Activated B cell treated with CpG ODN at 0.5 μM for 24 hours (primary cell): ENCODE measurements at places on chromosomes 6 and 20. TPM values are rescaled to one million over a fixed set of nuclear protein-coding genes. Genes with fewer than 3 reads are reported as not detected.

- DNase-seq: no peak
- H3K4me1 ChIP-seq: no peaks in the 10 kb centered on the region
- no peak overlapping the region for H3K27ac ChIP-seq
- no peak overlapping the region for H3K4me3 ChIP-seq
These were observed 114.7 kb downstream of the RWDD2A start for GRCh38 chr6:83307849-83308248.

Gene RBM39
- total RNA-seq: 432 and 483 TPM in 2 replicates

- no peak overlapping the region for H3K4me3 ChIP-seq
- no peak for DNase-seq
- H3K36me3 ChIP-seq: peaks cover 73% of the 10 kb centered on the region
- no peak overlapping the region for H3K27ac ChIP-seq
- H3K4me1 ChIP-seq: peaks cover 48% of the 10 kb centered on the region
These were observed 2.5 kb downstream of the MEA1 start for GRCh38 chr6:43011207-43011606.

DNA sequence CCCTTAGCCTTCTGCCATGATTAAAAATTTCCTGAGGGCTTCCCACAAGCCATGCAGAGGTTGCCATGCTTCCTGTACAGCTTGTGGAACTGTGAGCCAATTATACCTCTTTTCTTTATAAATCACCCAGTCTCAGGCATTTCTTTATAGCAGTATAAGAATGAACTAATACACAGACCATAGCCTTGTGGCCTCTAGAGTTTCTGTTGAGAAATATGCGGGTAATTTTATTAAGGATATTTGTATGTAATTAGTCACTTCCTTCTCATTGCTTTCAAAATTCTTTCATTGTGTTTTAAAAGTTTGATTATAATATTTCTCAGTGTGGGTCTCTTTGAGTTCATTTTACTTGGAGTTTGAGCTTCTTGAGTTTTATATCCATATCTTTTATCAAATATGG, 484.9 kb downstream of the COL12A1 start:
- H3K27ac ChIP-seq: no peak overlapping the region
- no peaks in the 10 kb centered on the region for H3K36me3 ChIP-seq
- no peaks in the 10 kb centered on the region for H3K27me3 ChIP-seq
- no peak overlapping the region for H3K4me3 ChIP-seq

DNA sequence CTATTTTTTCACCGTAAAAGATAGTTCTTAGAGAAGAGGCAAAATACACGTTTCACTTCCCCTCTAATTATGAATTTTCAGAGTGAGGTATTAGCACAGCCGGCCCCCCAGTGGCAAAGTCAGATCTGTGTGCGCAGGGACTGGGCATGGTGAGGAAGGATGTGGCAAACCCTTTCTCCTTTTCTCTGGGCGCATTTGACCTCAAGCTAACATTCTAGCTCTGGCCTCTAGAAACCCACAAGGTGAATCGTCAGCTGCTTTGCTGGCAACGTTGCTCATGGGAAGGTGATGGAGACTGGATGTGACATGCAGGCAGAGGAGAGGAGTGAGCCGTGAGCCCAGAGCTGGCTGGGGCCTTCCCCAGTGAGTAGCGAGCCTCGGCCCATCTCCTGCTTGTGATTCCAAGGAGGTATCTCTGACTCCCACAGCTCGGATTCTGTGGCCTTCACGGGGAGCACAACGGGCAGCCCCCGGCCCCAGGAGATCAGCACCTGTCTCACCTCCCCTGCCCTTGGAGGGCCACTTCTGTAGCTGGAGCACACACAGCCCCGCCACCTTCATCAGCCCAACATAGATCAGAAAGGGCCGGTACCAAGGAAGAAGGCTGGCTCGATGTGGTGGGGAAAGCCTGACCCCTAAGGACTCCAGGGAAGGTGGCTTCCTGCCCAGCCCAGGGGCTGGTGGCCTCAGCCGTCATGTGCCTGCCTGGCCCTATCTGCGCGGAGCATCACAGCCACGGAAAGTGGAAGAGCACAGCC, 152.8 kb downstream of the TAF4 start:
- H3K4me3 ChIP-seq: no peak overlapping the region
- no peak overlapping the region for H3K27ac ChIP-seq
- no peak for DNase-seq
- H3K27me3 ChIP-seq: peaks cover 11% of the 10 kb centered on the region
- H3K36me3 ChIP-seq: no peaks in the 10 kb centered on the region
- peaks cover 14% of the 10 kb centered on the region for H3K4me1 ChIP-seq

- DNase-seq: no peak
- H3K36me3 ChIP-seq: peaks cover 7% of the 10 kb centered on the region
- H3K4me3 ChIP-seq: no peak overlapping the region
- no peak overlapping the region for H3K27ac ChIP-seq
- H3K4me1 ChIP-seq: peaks cover 10% of the 10 kb centered on the region
These were observed 73.8 kb upstream of the TULP1 start for GRCh38 chr6:35586542-35586941.

DNA sequence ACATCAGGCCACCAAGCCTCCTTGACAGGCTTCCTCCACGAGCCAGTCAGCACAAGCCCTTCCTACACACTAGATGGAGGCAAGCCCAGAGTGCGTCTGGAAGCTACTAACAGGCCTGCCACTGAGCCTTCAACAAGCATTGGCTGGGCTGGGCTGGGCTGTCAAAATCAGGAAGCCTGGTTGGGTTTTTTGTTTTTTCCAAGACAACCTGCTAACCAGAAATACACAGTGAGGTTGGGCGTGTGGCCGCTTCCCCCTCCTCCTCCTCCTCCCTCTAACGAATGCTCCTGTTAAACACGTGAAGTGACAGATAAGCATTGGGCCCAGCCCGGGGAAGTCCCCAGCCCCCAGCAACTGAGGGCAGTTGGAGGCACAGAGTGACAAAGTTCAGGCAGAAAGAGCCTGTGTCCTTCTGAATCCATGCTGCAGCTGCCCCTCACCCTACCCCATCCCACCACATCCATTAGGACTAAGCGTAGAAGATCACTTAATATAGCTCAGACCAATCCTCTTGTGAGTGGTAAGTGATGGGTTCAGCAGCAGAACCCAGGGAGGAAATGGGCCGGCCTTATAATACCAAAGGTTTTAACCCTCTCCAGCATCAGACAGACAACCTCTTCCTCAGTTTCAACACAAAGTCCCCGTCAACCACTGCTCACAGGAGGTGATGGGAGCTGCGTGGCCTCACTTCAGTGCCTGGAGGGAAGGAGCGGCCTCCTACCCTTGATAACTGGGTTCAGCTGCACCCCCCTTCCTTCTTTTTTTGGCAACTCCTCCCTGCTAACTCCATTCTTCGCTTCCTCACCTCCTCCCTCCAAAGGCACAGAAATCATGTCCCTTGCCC, 1.1 kb downstream of the NFATC2 start:
- peaks cover 55% of the 10 kb centered on the region for H3K4me1 ChIP-seq
- H3K27me3 ChIP-seq: no peaks in the 10 kb centered on the region
- H3K4me3 ChIP-seq: peak overlapping the region; percentile 98
- peaks cover 35% of the 10 kb centered on the region for H3K36me3 ChIP-seq
- peak; percentile 54 for DNase-seq

- H3K36me3 ChIP-seq: no peaks in the 10 kb centered on the region
- no peak for DNase-seq
- no peak overlapping the region for H3K27ac ChIP-seq
- no peak overlapping the region for H3K4me3 ChIP-seq
- H3K4me1 ChIP-seq: peaks cover 14% of the 10 kb centered on the region
These were observed 301.3 kb upstream of the JARID2 start for GRCh38 chr6:14944593-14944992.

Gene NRN1
- 0.12 TPM in 1 of 2 replicates, not detected in the other for total RNA-seq

Gene DYNLT2
- total RNA-seq: 3.7 and 4.4 TPM in 2 replicates

GRCh38 chr6:170271771-170272314, 19.0 kb downstream of the DLL1 start:
- peaks cover 22% of the 10 kb centered on the region for H3K4me1 ChIP-seq
- no peaks in the 10 kb centered on the region for H3K36me3 ChIP-seq
- no peaks in the 10 kb centered on the region for H3K27me3 ChIP-seq
- peak; percentile 53 for DNase-seq
- peak overlapping the region; percentile 87 for H3K4me3 ChIP-seq
- peak overlapping the region; percentile 77 for H3K27ac ChIP-seq

DNA sequence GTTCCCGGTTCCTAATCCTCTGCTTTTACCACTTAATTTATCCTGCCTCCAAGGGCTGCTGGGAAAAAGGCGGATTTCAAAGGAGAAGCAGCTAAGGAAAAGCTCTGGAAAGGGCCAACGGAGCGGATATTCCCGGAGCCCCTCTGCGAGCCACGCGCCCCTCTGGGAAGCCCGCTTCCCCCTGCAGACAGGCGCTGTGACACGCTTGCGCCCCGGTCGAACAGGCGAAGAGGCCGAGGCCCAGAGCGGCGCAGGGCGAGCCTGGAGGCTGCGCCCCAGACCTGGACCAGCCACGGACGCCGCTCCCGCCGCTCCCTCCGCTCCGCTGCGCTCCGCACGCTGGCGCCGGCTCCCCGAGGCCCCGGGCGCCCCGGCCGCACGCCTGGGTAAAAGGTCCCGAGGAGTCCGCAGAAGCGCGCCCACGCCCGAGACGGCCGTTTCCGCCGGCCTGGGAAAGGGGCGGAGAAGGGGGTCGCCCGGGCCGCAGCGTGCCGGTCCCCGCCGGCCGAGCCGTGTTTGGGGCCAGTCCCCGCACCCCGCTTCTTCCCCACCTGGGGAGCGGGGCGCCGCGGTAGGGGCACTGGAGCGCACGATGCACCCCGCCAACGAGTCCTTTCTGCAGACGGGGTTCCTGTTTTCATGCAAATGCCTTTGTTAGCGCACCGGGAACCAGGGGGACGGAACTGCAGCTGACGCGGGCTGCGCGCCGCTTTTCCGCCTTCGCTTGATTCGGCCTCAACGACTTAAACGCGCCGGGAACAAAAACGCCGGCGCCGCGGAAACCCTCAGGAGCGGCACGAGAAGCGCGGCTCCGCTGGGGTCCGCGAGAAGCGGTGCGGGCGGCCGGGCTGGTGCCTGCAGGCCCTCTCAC, 91.9 kb upstream of the SIRPA start:
- peak overlapping the region; percentile 83 for H3K27ac ChIP-seq
- H3K36me3 ChIP-seq: no peaks in the 10 kb centered on the region
- peak; percentile 66 for DNase-seq

Gene NKX2-4
- not detected in 2 replicates for total RNA-seq

Gene TSBP1
- total RNA-seq: not detected in 2 replicates

- no peak overlapping the region for H3K4me3 ChIP-seq
- H3K4me1 ChIP-seq: peaks cover 37% of the 10 kb centered on the region
- H3K36me3 ChIP-seq: peaks cover 92% of the 10 kb centered on the region
- DNase-seq: peak; percentile 40
- no peak overlapping the region for H3K27ac ChIP-seq
These were observed 6.7 kb downstream of the PSMA7 start for GRCh38 chr20:62136283-62137091.

- H3K4me3 ChIP-seq: peak overlapping the region; percentile 75
- no peak for DNase-seq
- H3K27me3 ChIP-seq: no peaks in the 10 kb centered on the region
- H3K4me1 ChIP-seq: peaks cover 32% of the 10 kb centered on the region
These were observed 48.9 kb downstream of the ATXN1 start for GRCh38 chr6:16712255-16712930.

Gene NR2E1
- total RNA-seq: not detected in 2 replicates

GRCh38 chr6:98486057-98486456, 348.3 kb upstream of the POU3F2 start:
- no peak overlapping the region for H3K27ac ChIP-seq
- no peak for DNase-seq
- H3K4me1 ChIP-seq: no peaks in the 10 kb centered on the region
- no peaks in the 10 kb centered on the region for H3K36me3 ChIP-seq
- no peak overlapping the region for H3K4me3 ChIP-seq
- H3K27me3 ChIP-seq: no peaks in the 10 kb centered on the region

- no peak for DNase-seq
- H3K27me3 ChIP-seq: no peaks in the 10 kb centered on the region
- H3K27ac ChIP-seq: no peak overlapping the region
- H3K4me3 ChIP-seq: no peak overlapping the region
- no peaks in the 10 kb centered on the region for H3K4me1 ChIP-seq
These were observed 368.3 kb upstream of the MANEA start for GRCh38 chr6:95209074-95209473.

DNA sequence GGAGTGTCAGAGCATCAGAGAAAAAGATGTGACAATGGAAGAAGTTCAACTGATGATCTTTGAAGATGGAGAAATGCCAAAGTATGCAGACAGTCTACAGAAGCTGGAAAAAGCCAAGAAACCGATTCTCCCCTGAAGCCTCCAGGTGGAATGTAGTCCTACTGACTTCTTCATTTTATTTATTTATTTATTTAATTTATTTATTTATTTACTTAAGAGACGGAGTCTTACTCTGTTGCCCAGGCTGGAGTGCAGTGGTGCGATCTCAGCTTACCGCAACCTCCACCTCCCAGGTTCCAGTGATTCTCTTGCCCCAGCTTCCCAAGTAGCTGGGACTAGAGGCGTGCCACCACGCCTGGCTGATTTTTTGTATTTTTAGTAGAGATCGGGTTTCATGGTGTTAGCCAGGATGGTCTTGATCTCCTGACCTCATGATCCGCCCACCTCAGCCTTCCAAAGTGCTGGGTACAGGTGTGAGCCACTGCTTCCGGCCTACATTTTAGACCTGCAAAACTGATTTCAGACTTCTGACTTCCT, 2.2 kb upstream of the RPF2 start:
- H3K27me3 ChIP-seq: no peaks in the 10 kb centered on the region
- DNase-seq: no peak
- H3K36me3 ChIP-seq: peaks cover 27% of the 10 kb centered on the region
- H3K4me3 ChIP-seq: peak overlapping the region; percentile 54
- no peak overlapping the region for H3K27ac ChIP-seq
- H3K4me1 ChIP-seq: peaks cover 31% of the 10 kb centered on the region

- peak overlapping the region; percentile 56 for H3K4me3 ChIP-seq
- H3K27me3 ChIP-seq: no peaks in the 10 kb centered on the region
- peak overlapping the region; percentile 89 for H3K27ac ChIP-seq
- peaks cover 96% of the 10 kb centered on the region for H3K4me1 ChIP-seq
- DNase-seq: no peak
These were observed 81.4 kb downstream of the JARID2 start for GRCh38 chr6:15327271-15327670.

DNA sequence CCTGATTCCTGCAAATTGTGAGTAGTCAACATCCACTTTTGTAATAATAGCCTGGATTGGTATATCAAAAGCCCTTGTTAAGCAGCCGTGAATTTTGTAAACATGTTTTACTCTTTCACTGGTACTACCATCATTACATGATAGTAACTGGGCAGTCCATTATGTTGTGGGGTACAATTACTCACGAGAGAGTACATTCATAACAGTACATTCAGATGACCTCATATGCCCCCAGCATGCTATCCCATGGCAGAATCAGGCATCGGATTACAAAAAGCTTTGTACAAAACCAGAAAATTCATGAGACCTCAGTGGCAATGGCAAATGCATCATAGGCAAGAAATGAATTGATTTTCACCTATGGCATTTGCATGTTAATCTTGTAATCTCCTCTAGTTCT, 166.2 kb downstream of the EPM2A start:
- no peaks in the 10 kb centered on the region for H3K36me3 ChIP-seq
- no peak for DNase-seq
- no peak overlapping the region for H3K4me3 ChIP-seq
- no peaks in the 10 kb centered on the region for H3K27me3 ChIP-seq
- H3K4me1 ChIP-seq: no peaks in the 10 kb centered on the region

Gene TXLNB
- total RNA-seq: 1.9 and 2.4 TPM in 2 replicates

Gene FOXP4
- total RNA-seq: 37.8 and 40.7 TPM in 2 replicates

Gene GPR63
- 0.02 and 0.11 TPM in 2 replicates for total RNA-seq
